ENCODE measurements at places on chromosomes 5 and 9.

GRCh38 chr5:59484618-59485017 is 408.9 kb downstream of the PDE4D start:
- no peak for ATAC-seq

- no peak for ATAC-seq
These were observed 127.0 kb downstream of the NNT start for GRCh38 chr5:43729846-43730478.

GRCh38 chr5:25414742-25415141 is 770.0 kb upstream of the CDH10 start:
- no peak for ATAC-seq

GRCh38 chr5:124239572-124239971 is 506.9 kb downstream of the ZNF608 start:
- no peak for ATAC-seq

GRCh38 chr5:57499262-57500050 is 16.8 kb upstream of the ACTBL2 start:
- peak; percentile 45 for ATAC-seq

DNA sequence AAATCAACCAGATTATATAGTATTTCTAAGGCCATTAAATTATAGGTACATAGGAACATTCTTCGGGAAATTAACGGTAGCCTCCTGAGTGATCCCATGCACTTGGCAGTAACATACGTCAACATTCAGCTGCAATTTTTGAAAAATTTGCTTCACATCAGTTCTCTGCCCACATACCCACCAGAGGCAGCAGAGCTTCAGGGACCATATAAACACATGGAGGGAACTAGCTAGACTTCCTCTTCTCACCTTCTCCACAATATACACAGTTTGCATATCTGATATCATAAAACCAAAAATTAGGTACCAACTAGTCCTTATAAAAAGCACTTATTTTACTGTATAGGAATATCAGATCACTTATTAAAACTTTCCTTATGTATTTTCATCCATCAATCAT is 4.8 kb downstream of the PSIP1 start:
- no peak for ATAC-seq

DNA sequence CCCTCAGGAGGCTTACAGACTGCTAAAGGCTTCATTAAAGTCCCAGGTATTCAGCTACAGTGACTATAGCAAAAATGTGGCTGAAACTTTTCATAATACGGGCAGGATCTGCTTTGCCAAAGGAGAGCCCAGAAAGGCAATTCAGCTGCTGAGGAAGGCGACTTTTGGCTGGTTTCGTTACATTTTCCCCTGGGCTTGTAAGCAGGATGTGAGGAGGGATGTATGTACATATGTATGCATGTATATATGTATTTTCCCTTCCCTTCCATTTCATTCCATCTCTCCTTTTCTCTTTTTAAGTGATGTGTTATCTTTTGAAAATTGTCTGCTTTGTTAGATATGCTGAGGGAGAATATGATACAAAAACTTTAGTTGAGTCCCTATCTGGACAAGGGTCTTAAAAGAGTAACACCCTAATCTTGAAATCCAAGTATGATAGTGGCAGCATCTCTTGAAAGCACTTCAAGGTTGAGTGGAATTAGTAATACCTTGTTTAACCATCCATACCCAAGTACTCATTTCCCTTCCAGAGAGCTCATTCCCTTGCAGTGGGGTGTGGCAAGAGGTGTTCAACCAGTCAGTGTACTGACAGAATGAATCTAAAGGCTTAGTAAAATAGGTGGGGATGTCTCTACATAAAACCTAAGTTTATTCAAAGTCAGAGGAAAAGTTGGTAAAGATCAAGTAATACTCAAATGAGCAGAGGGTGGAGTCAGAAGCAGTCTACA is 28.7 kb downstream of the RAD1 start:
- ATAC-seq = peak; percentile 85

DNA sequence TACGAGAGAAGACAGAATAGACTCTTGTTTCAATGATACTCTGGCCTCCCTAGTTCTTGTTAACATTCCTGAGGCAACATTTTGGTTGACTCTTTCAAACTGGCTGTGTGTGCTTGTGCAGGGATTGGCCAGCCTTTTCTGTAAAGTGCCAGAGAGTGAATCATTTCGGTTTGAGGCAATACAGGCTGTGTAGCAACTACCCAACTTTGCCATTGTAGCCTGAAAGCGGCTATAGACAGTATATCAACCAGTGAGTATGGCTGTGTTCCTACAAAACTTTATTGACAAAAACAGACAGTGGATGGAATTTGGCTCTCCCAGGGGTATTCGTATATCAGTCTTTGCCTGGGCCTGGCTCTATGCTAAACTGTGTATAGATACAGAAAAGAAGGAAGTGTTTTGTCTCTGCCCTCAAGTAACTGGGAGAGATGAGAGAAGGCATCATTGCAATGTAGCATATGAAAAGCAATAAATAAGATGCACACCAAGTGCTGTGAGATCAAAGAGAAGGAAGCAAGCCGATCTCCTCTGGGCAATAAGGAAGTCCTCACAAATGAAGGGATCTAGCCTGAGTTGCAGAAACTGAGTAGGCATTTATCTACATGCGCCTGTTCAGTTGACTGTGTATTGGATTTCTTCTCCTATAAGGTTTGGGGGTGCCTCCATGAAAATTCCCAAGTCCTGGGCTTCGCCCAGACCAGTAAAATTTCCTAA is 568.0 kb upstream of the KLF4 start:
- ATAC-seq = peak; percentile 92

DNA sequence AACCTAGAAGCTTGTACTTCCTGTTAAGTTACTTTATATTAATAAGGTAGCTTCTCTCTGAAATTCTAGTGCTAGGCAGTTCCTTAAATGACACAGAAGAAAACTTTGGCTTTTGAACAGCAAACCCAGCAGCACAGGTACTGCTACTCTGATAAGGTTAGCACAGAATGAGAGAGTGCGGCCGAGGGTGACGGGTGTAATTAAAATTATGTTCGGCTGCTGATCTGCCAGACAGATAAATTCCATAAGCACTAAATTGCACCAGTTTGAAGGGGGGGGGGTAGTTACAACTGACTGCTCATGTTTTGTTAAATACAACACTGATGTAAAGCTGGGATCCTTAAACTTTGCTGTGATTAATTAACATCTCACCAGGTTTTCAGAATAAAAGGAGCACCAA is 475.1 kb downstream of the SPOCK1 start:
- no peak for ATAC-seq

- no peak for ATAC-seq
These were observed 367.9 kb upstream of the SGCD start for GRCh38 chr5:155959082-155959481.

DNA sequence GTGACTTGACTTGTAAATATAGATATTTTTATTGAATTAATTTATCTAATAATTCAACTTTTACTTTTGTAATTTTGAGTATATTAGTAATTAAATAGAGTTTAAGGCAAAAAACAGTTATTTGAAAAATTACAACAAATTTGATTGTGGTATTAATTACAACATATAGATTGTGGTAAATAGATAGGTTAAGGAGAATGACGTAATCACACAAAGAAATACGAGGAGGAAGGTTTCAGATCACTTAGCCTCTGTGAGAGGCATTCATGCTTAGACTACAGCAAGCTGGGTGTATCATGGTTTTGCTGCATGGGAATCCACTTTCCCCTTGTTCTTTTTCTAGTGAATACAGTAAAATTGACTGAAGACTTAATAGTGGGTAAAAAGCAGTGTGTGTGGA is 878.4 kb upstream of the EDIL3 start:
- ATAC-seq = no peak

DNA sequence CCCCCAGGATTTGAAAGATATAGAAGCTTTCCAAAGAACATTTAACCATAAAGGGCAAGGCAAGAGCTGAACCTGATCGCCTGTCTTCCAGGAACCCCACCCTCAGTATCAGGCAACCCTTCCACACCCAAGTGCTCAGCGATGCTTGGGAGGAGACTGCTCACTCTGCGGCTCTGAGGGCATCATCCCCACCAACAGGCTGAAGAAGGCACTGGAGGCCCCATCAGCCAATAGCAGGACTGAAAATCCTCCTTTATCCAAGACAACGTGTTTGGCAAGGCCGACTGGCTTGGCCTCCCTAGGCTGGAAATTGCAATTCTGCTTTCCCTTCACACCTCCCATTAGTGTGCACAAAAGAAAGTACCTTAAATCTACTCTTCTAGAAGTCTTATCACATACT is 1.4 kb upstream of the PPP2CA start:
- ATAC-seq = peak; percentile 80

GRCh38 chr9:38408719-38409118 is 15.5 kb downstream of the IGFBPL1 start:
- no peak for ATAC-seq

DNA sequence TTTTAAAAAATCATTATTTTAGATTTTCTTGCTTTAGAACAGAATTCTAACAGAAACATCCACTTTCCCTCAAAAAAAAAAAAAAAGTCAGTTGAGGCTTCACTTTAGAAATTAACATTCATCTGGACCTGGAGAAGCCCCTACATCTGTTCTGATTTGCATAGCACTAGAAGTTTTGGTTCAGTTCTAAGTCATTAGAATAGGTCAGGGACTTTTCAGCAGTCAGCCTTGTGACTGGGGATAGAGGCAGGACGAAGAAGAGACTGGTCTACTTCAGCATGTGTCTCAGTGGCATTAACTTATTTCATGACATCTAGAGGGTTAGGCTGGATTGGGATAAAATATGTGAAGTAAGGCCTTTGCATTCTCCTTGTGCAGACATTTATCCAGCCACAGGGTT is 215.8 kb upstream of the DAB2 start:
- no peak for ATAC-seq

DNA sequence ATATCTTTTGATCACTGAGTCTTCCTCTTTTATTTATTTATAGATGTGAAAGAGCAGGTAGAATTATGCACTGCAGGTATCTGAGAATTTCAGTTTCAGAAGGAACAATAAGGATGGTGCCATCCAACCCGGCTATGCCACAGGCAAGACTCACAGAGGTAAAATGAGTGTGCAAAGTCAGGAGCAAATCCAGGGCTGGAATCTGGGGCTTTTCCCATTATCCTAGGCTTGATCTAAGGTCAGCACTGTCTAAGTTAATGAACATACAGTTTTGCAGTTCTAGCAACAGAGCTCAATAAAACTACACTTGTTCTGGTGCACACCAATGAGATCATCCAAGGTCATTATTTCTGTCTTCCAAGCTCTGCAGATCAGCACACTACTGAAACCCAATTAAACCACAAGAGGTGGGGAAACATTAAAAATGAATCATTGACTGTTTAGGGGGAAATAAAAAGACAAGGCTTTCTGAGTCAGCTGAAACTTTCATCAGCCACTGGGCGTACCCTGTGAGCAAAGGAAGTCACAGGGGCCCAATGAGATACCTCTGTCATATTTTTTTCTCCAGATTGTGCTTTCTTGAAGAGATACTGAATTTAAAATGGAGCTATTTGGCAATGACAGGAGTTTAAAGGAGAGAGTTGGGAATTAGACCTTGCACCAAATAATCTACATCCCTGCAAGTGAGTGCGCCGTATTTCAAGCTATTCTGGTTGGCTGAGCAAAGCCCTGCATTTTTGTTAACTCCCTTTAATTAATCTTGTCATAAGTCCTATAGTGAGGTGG is 662.2 kb upstream of the ZNF608 start:
- peak; percentile 84 for ATAC-seq

Data from esophagus mucosa (tissue), 1 donor.